ENCODE measurements at places on chromosomes 4 and X. TPM values are rescaled to one million over a fixed set of nuclear protein-coding genes. Genes with fewer than 3 reads are reported as not detected.

Gene TCP11X2
- total RNA-seq, result not detected

Gene MAGIX
- 2.4 TPM for total RNA-seq

Gene PNPLA4
- 5.7 TPM for total RNA-seq

Gene CD40LG
- not detected for total RNA-seq

Gene YY2
- 0.82 TPM for total RNA-seq

Gene GRID2
- total RNA-seq, result 33.8 TPM

Gene POF1B
- total RNA-seq, result under 0.01 TPM

Gene PDCL2
- total RNA-seq, result not detected

Gene TSPAN6
- 33.0 TPM for total RNA-seq

Gene COL25A1
- 14.7 TPM for total RNA-seq

Gene F8A2
- total RNA-seq, result not detected

Gene SGCB
- 66.0 TPM for total RNA-seq

Gene ANKRD37
- 9.4 TPM for total RNA-seq

Gene DGKK
- total RNA-seq, result 0.41 TPM

Gene SUPT20HL1
- total RNA-seq, result not detected

Gene NOX1
- total RNA-seq, result not detected

Gene CD38
- total RNA-seq, result 1.6 TPM

Gene PFKFB1
- 0.41 TPM for total RNA-seq

Gene EDA2R
- 1.2 TPM for total RNA-seq

Gene HSFX4
- total RNA-seq, result not detected

Gene GIMD1
- total RNA-seq, result not detected

Gene GPR119
- not detected for total RNA-seq

Gene PRR32
- total RNA-seq, result not detected

Gene INTS6L
- 30.6 TPM for total RNA-seq

Gene CRMP1
- total RNA-seq, result 624 TPM

Gene CYP4V2
- 7.3 TPM for total RNA-seq

Gene PAGE2B
- not detected for total RNA-seq

Gene ZCCHC12
- 61.6 TPM for total RNA-seq

Gene FATE1
- total RNA-seq, result not detected

Gene MND1
- 3.7 TPM for total RNA-seq
